Stimulated activated naive CD4-positive, alpha-beta T cell (primary cell): ENCODE measurements at places on chromosomes 7 and 10.

GRCh38 chr7:53100091-53100490, 64.7 kb downstream of the POM121L12 start:
- no peak for DNase-seq

GRCh38 chr7:71377062-71377461, 245.1 kb downstream of the GALNT17 start:
- no peak for DNase-seq

DNA sequence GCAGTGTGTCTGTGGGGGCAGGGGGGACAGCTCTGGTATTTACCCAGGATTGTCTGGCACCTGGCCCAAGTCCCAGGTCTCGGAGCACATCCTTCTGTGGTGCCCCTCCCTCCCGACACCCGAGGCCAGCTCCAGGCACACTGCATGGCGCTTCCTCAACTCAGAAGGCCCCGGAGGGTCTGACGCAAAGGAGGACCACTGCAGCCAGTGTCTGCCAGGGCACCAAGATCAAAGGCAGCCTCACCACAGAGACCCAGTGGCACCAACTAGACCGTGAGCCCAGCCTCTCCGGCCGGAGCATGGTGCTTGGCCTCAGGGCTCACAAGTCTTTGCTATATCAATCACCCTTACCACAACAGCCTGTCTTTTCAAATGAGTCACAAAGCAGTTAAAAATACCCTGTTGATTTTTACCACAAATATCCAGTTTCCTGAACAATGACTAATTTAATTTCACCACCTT, 99.3 kb upstream of the DDC start:
- no peak for DNase-seq

GRCh38 chr10:115094416-115095140, 1.4 kb downstream of the ATRNL1 start:
- no peak for DNase-seq

GRCh38 chr7:155282671-155283070, 15.0 kb upstream of the INSIG1 start:
- DNase-seq, result no peak

- no peak for DNase-seq
Measured at GRCh38 chr10:70537398-70538194, 59.0 kb downstream of the PALD1 start.

DNA sequence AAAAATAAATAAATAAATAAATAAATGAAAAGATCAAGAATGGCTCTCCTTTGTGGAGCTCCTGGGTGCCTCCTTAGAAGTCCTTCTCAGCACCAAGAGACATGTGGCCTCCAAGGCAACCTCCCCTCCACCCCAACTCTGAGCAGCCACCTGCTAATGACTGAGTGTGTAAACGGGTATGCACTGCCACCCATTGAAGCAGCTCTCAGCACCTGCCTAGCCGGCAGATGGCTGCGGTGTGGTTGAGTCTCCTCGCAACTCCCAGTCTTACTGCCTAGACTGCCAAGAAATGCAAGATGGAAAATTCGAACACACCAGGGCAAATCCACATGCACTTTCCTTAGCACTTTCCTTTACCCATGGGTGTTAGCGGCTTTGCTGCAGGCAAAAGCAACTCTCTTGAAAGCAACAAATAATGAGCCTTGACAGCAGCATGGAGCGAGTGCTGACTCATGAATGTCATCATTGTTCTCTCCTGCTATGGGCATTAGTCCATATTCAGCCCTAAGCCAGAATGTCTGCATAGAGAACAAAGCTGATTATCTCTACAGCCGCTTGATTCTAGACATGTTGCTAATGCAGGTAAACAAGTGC, 913.9 kb upstream of the AUTS2 start:
- no peak for DNase-seq

GRCh38 chr7:31432836-31433340, 81.0 kb upstream of the ITPRID1 start:
- DNase-seq, result no peak

DNA sequence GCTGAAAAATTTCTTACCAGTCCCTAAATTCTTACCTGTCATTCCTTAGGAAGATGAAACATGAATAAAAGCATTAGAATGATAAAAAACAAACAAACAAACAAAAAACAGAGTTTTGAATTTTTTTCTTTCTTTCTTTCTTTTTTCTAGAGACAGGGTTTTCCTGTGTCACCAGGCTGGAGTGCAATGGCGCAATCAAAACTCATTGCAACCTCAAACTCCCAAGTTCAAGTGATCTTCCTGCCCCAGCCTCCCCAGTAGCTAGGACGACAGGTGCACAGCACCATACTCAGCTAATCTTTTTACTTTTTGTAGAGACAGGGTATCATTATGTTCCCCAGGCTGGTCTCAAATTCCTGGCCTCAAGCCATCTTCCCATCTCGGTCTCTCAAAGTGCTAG, 26.5 kb downstream of the NT5C2 start:
- no peak for DNase-seq

GRCh38 chr7:18849130-18849529, 268.3 kb downstream of the TWIST1 start:
- no peak for DNase-seq

DNA sequence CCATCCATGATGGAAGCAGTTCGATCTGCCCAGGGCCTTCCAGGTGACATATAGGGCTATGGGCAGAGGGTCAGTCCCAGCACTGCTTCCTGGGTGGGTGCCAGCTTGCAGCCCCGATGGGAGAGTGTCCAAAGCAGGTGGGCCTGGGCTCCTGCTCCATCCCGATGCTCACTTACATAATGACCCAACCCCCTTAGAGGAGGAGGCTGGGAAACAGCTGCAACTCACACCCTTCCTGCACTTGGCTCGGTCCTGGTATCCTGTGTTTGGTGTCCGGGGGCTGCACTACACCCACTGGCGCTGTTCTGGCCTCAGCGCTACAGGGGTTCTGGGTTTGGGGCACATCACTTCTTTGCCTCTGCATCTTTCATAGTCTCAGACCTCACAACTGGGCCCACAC, 58.5 kb downstream of the PKD1L1 start:
- no peak for DNase-seq

GRCh38 chr7:16271355-16271915, 149.9 kb downstream of the CRPPA start:
- no peak for DNase-seq

DNA sequence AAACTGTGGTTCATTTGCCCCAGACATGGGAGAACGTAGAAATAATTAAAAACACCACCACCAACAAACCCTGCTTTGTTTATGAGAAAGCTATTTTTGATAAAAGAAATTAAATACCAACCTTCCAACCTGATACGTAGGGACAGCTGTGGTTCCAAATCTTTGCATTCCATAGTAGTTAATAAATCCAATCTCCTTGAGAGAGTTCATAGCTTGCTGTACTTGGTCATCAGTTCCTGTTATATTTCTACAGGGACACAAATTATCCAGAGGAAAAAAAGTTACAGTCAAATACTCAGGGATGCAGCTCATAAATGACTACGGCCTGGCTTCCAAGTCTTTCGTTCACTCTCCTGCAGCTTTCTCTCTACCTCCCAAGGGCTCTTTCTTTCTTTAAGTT, 41.1 kb downstream of the PUS7 start:
- DNase-seq, result no peak

DNA sequence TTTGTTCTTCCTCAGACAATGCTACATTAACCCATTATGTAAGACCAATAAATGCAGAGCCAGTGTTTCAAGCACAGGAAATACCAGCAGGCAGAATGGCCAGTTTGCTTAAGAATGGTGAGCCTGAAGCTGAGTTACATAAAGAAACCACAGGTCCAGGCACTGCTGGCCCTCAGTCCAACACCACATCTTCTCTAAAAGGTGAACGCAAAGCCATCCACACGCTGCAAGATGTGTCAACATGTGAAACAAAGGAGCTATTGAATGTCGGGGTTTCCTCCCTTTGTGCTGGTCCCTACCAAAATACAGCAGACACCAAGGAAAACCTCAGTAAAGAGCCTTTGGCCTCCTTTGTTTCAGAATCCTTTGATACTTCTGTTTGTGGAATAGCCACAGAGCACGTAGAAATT, 63.8 kb downstream of the TASOR2 start:
- no peak for DNase-seq
